ENCODE measurements at places on chromosomes 5 and 9. TPM values are rescaled to one million over a fixed set of nuclear protein-coding genes. Genes with fewer than 3 reads are reported as not detected.
A peak's percentile ranks its signal among the peaks of the same experiment; 100 is the strongest.

The C5orf63 gene
- total RNA-seq: 6.4 TPM

The SDHA gene
- 58.3 TPM for total RNA-seq

The CBY3 gene
- not detected for total RNA-seq

The GARNL3 gene
- 58.0 TPM for total RNA-seq

The PCDHGA11 gene
- 12.5 TPM for total RNA-seq

DNA sequence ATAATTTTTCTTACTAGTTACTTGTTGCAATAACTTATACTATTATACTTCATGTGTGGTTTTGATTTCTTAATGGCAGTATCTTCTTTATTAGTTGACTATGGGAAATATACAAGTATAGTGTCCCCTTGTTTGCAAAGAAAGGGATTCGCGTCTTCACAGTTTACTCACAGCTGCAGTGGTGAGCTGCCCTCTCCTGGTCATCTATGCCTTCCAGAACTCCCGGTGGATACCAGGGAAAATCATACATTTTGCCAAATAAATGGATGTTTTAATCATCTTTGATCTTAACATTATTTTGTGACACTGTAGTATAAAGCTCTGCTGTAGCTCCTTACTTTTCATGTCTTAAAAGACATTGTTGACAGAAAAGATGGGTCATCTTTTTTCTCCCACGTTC lies 142.0 kb downstream of the ZCCHC7 start:
- DNase-seq: no peak

DNA sequence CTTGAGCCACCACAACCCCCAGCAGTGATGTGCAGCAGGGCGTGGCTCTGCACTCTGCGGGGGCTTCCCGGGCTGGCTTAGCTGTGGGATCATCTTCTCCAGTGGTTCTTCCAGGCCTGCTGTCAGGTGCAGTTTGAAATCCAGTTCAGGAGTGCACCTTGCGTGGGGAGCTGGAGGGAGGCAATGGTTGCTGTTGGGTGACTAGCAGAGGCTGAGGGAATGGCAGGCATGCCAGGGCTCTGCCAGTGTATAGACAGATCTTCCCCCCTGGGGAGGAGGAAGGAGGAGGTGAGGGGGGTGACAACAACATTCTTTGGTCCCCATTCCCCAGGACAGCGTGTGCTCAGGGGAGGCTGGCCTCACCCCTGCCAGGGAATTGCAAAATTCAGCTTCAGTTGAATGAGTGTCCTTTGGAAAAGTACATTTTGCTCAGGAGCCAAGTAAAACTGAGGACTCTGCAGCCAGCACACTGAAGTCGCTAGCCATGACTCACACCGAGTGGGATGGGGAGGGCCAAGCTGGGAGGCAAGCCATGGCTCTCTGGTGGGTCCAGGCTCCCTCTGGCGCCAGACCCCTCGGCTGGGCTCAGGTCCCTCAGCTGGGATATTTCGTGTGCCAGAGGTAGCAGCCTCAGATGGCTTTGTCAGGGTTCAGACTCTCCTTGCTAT lies 35.0 kb downstream of the ERGIC1 start:
- no peak for DNase-seq

- no peak for DNase-seq
These were observed 25.9 kb downstream of the ERGIC1 start for GRCh38 chr5:172859966-172860365.

DNA sequence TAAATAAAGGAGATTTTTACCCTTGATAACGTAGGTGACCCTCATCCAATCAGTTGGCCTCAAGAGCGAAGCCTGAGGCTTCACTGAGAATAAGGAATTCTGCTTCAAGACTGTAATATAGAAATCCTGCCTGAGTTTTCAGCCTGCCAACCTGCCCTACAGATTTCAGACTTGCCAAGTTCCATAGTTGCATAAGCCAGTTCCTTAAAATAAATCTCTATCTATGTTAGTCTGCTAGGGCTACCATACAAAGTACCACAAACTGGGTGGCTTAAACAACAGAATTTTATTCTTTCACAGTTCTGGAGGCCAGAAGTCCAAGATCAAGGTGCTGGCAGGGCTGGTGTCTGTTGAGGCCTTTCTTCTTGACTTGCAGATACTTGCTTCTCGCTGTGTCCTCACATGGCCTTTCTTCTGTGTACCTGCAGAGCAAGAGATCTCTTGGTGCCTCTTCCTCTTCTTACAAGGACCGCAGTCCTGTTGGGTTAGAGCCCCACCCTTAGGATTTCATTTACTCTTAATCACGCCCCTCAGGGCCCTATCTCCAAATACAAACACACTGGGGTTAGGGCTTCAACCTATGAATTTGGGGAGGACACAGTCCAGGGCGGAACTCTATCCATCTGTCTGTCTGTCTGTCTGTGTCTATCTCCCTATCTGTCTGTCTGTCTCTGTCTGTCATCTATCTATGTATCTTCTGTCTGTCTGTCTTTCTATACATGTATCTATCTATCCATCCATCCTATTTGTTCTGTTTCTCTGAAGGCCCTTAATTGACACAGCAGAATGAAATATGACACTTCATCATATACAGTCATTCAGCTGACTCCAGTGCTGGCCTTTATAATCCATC lies 17.0 kb upstream of the CMBL start:
- DNase-seq: no peak

DNA sequence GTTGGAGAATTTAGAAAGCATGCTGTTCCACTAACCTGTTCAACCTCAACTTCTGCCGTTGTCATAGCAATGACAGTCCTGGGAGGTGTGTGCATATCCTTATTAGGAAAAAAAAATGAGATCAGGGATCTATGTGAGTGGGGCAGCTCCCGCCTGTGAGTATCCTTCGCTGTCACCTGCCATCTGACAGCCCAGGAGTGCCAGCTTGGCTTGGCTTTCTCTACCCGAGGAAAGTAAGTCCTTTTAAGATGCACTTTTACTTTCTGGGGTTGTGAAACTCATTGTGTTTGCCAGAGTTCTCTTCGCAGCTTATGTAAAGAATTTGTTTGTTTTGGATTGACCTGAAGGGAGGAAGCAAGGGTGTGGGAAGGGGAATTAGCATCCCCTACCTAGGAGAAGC lies 21.8 kb downstream of the PCDHAC2 start:
- no peak for DNase-seq

DNA sequence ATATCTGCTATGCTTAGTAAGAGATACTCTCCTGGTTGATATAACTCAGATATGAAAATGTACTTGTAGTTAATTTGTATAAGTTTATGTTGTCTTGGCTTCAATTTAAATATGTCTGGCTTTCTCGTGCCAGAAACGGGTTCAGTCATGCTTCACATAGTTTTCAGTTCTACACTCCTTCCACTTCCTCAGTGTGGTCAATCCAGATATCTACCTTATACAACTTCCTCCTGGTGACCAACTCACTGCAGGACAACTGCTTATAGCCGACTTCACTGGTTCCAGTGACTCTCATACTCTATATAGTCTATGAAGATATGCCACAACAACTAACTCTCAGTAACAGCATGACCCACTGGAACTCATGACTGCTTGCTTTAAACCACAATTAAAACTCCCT lies 690.4 kb downstream of the SLCO4C1 start:
- no peak for DNase-seq

DNA sequence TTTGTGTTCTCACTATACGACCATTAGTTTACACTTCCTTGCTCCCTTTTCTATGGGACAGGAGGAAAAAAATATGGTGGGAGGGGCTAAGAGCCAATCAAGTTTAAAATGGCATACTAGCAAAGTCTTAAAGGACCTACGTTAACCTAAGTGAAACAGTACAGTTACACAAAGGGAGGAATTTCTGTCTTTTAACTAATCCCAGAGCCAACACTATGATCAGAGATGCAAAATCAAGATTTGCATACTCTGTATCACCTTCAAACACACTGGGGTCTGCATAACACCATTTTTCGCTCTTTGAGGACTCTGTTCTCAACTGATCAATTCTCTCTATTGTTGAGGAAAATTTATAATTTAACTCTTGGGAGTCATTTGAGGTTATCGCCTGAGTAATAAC lies 49.8 kb downstream of the ALDH1A1 start:
- no peak for DNase-seq

DNA sequence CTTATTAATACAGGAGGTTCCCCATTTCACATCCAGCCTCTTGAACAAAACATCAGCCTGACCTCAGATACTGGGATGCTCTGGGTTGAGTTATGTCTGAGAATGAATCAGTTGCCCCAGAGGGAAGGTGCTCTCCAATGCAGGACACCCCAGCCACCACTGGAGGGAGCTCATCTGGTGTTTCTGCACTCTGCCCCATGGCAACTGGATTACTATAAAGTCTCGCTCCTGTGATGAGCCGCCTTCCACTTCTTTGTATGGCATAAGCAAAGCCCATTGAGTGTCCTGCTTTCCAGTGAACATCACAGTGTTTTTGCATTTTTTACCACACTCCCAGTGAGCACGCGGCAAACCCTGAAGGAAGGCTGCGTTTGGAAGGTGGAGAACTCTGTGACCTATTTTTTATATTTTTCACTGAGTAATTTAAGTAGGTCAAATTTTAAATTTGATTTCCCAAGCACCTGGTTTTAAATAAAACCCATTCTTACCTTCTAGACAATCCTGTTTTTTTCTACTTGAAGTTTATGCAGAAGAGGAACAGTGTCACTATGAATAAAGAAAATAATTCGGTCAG lies 176.9 kb upstream of the WWC1 start:
- no peak for DNase-seq

GRCh38 chr5:80960531-80961375 lies 590 bp downstream of the RASGRF2 start:
- no peak for DNase-seq

- no peak for DNase-seq
These were observed 34.9 kb downstream of the NSA2 start for GRCh38 chr5:74801941-74802340.

- no peak for DNase-seq
These were observed 63.8 kb upstream of the ANKH start for GRCh38 chr5:14935341-14935740.

DNA sequence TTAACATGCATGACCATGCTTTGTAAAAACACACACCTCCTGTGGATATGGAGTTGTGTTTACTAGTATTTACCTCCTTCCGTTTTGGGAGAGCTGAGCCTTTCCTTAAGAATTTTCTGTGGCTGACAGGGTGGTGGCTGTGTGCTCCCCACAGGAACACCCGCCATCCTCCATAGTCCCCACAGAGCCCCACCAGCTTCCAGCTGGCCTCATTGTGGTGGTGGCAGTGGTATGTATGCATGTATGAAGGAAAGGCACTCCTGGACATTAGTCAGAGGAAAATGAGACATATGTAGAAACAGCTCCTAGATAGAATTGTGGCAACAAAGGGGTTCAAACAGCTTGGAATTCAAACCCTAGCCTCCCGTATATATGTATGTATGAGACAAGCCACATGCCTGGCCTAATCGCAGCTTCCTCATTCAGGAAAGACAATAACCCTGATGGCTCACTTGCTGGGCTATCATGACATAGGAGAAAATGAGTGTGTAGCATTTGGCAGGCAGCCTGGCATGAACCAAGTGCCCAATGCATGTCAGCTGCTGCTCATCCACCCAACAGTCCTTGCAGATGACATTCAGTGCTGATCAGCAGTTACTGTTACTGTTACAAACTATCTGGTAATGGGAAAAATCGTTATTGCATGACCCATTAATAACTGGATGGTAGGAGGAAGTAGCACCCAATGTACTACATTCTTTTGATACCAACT lies 459.7 kb downstream of the EBF1 start:
- no peak for DNase-seq

DNA sequence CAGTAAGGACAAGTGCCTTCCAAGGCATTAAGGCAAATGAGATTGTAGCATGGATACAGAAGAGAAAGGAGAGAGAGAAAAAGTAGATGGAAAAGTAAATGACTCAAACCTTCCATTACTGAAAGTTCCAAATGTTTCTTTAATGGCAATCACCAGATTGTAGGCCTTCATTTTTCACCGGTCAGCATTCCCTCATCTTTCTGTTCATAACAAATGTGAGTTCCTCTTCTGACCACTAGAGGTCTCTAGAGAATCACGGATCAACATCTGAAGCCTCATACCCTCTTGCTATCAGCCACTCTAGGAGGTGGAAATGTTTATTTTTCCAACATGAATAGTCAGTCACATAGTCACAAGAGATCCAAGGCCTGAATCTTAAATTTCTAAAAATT lies 73.6 kb upstream of the RPS23 start:
- peak; percentile 69 for DNase-seq

GRCh38 chr9:131892902-131893500 lies 153.1 kb upstream of the RAPGEF1 start:
- DNase-seq: no peak

GRCh38 chr5:171595801-171596231 lies 176.4 kb downstream of the FGF18 start:
- no peak for DNase-seq

GRCh38 chr5:151021746-151022145 lies 1.4 kb downstream of the GPX3 start:
- DNase-seq: no peak

DNA sequence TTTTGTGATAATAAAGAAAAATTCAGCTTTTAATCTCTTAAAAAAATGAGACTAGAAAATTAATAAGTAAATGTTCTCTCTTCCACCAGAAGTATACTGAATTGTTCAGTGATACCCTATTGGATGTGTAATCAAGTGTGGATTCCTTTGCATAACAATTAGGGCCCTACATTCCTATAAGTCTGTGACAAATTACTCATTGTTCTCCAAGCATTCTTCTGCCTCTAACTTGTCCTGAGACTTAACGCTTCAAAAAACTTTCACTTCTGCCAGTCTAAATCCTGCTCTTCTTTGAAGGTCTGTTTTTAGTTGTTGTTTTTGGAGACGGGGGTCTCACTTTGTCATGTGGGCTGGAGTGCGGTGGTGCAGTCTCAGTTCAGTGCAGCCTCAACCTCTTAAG lies 9.2 kb upstream of the DDX46 start:
- no peak for DNase-seq

DNA sequence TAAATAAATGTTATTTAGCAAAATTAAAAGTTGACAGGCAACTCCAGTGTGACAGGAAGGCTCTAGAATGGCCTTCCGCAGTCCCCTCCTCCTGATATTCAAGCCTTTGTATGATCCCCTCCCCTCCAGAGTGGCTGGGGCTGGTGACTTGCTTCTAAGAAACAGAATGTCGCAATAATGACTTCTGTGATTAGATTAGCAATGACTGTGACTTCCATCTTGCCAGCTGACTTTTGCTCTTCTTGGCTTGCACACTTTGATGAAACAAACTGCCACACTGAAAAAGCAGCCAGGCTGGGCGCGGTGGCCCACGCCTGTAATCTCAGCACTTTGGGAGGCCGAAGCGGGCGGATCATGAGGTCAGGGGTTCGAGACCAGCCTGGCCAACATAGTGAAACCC lies 106.5 kb upstream of the LARP1 start:
- no peak for DNase-seq

Measured in urinary bladder (tissue), 4 donors.